ENCODE measurements at places on chromosomes 3 and 15.
A peak's percentile ranks its signal among the peaks of the same experiment; 100 is the strongest.

- no peak for DNase-seq
Observed at GRCh38 chr15:44261007-44261706, 27.4 kb upstream of the GOLM2 start.

GRCh38 chr3:3309887-3310286, 130.4 kb upstream of the CRBN start:
- DNase-seq: no peak

- DNase-seq: peak; percentile 56
Observed at GRCh38 chr3:32240159-32240545, 1.7 kb downstream of the CMTM8 start.

DNA sequence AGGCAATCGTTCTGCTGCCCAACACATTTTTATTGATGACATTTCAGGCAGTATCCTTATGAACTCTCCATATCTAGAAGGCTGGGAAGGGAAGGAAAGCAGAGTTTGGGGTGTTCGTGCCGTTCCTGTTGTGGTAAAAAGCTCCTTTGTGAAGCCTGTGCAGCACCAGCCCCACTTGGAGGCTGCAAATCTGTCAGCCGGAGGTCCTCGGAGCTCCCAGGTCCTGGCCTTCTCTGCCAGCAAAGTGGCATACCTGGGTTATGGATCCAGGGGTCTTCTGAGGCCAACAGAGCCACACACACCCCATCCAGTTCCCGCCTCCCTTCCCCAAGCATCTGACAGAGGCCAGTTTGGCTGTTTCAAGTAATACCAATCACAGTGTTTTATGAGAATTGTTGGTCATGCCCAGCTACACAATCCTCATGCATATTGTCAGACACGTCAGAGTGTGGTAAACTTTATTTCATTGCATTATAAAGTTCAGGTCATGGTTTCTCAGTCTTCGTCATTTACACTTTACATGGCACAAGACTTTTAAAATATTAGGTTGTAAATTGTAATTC, 15.9 kb upstream of the USP3 start:
- DNase-seq: no peak

GRCh38 chr3:28586325-28586724, 237.7 kb upstream of the AZI2 start:
- no peak for DNase-seq

DNA sequence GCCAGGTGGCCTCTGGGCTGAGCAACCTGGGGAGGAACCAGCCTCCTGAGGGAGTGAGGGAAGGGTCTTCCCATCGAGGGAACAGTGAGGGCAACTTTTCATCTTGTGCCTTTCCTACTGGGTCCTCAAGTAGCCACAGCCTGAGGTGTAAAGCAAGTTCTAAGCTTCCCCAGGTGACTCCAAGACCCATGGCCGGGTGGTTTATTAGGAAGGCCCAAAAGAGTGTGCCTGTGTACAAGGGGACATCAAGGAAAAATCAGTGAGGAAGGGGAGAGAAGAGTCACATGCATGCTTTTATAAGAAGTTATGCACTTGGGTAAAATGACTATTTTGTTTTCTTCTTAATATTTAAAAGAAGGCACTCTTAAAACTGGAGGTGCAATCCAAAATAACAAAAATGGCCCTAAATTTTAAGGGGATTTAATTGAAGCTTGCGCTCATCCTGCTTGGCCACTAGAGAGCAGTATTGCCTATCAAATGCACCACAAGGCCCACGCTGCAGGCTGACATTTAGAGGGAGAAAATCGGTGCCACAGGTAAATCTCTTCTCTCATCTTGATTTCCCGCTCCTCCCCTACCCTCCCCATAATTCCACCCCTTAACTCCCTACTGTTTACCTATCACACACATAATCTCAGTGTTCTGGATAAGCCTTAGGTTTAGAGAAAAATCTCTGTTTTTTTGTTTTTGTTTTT, 6.7 kb downstream of the NANOGP8 start:
- DNase-seq: peak; percentile 39

DNA sequence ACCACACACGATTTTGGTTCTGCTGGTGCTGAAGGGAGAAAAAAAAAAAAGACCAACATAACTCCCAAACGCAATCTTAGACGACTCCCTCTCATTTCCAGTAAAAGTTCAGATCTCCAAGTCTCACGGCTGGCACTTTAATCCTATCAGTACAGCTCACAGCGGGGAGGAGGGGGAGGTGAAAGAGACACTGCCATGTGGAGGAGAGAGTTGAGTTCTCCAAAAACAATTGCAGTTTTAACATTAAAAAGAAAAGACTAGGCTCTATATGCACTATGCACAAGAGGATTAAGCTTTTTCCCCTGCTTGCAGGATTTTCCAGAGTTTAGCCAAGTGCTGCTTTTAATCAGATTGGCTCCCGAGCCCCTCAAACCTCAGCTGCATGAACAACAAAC, 16.8 kb downstream of the BMF start:
- no peak for DNase-seq

DNA sequence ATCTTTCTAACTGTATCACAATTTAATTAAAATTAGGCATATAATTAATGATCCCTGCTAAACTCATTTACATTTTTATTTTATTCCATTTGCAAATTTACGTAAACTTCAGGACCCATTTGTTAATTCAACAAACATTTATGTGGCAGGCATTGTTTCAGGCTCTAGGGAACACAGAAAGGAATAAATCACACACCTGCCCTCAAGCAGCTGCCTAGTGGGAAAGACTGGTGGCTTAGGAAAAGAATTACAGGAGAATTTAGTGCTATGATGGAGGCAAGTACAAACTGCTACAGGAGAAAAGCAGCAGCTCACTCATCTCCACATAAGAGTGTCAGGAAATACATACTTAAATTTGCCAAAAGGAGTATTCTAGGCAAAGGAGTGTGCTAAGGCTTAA, 11.2 kb downstream of the CBLB start:
- no peak for DNase-seq

Measured in activated CD4-positive, alpha-beta memory T cell treated with anti-CD3 and anti-CD28 coated beads for 36 hours (primary cell).